Pons (tissue), 1 donor: ENCODE measurements at places on chromosomes 3 and 15.

- no peak for DNase-seq
Measured at GRCh38 chr3:190131329-190131728, 10.6 kb upstream of the P3H2 start.

GRCh38 chr3:149816986-149817385 is 4.0 kb downstream of the RNF13 start:
- DNase-seq: peak; percentile 79

- no peak for DNase-seq
Measured at GRCh38 chr3:45258317-45258716, 32.2 kb upstream of the TMEM158 start.

- DNase-seq: no peak
Measured at GRCh38 chr15:27495963-27496459, 525.0 kb downstream of the GABRG3 start.

GRCh38 chr15:94972314-94972713 is 741.0 kb downstream of the MCTP2 start:
- peak; percentile 9 for DNase-seq

DNA sequence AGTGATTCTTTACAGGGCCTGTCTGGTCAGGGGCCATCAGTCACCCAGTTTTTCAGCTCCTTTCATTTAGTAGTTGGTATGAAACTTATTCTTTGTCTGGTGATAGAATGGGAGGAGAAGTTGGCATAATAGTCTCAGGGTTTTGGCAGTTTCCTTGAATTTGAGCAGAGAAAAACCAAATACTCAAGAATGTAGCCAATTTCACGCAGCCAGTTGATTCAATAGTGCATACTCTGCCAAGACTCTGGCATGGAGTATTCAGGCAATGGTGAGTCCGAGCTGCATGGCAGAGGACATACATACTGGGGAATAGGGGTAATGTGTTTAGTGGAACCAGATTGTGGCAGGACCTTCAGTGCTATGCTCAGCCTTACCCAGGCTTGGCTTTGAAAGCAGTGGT is 118.3 kb downstream of the GALK2 start:
- DNase-seq: peak; percentile 19

GRCh38 chr15:20295238-20295811 is 246.3 kb downstream of the GOLGA6L6 start:
- DNase-seq: no peak

DNA sequence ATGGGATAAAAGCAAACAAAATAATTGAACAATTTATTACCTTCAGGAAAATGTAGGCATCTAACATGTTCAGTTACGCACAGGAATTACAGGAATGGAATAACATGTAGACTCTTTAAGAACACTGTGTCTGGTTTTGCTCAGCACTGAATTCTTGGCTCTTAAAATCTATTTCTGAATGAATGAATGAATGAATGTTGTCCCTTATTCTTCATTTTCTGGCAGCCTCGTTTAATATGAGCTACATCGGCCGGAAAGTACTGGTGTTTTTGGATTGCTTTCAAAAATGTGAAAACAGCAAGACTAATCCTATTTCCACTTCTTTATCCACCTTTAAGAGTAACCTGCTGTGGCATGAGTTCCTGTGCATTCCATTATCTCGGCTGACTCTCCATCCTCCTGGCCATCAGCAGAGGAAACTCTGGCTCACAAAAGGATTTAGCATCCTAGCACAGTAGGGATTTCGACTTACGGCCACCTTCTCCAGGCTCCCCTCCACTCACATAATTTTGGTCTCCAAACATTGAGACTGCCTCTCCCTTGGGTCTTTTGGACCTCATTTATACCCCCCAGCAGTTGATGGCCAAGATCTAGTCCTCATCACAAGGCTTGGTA is 145.3 kb downstream of the FOXP1 start:
- no peak for DNase-seq

- DNase-seq: no peak
Measured at GRCh38 chr3:178397836-178398235, 138.4 kb upstream of the KCNMB2 start.

- DNase-seq: no peak
Measured at GRCh38 chr3:140035871-140036270, 100.9 kb downstream of the CLSTN2 start.

- DNase-seq: peak; percentile 31
Measured at GRCh38 chr3:129794311-129795185, 99.0 kb downstream of the TMCC1 start.

GRCh38 chr3:5717254-5717653 is 529.7 kb downstream of the EDEM1 start:
- DNase-seq: no peak
